ENCODE measurements at places on chromosomes 3 and 15.

DNA sequence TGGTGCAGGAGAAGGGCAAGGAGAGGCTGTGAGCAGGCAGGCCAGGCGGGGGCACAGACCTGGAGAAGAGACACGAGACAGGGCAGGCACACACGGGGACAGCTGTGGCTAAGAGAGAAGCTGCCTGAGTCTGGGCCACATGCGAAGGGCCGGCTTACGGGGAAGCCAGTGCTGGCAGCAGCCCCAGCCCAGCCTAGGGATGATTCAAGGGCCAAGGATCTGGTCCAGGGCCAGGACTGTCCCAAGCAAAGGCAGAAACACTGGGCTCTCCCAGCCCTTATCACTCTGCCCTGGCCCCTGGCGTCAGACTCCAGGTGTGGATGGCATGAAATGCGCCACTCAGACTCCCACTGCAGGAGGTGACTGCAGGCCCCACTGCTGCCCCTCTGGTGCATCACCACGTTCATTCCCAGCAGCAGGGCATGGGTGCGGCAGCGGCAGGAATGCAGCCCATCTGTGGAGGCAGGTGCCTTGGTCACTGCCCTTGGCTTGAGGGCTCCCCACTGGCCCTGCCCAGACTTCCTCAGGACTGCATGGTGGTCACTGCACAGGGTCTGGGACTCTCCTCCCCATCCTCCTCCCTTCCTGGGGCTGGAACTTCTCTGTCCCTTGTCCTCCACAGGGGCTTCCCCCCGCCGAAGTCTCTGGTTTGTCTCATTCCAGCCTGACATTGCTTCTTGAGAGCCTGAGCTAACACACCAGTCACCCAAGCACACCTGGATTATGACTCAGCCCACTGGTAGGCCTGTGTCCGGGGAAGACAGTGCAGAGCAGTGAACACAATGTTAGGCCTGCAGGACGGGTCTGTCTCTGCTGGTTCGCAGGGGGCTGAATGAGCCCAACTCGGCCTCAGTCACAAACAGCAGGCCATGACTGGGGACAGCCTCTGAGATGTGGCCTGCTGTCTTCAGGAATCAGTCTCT lies 69.3 kb downstream of the TBC1D2B start:
- DNase-seq: no peak

DNA sequence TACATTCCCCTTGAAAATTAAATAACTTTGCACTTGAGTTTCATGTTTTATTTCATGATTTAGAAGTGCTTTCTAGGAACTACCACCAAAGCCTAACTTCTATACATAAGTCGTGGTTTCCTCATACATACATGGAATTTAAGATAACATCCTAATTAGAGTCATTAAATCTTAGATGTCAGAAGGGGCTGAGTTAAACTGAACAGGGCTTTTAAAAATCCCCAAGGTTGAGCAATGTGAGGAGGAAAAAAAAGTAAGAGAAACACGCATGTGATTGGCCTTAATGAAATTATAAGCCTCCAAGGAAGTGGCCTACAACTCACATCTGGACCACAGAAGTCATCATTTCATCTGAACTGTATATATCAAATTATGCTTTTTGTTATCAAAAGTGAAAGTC lies 303.1 kb upstream of the SEMA6D start:
- no peak for DNase-seq

DNA sequence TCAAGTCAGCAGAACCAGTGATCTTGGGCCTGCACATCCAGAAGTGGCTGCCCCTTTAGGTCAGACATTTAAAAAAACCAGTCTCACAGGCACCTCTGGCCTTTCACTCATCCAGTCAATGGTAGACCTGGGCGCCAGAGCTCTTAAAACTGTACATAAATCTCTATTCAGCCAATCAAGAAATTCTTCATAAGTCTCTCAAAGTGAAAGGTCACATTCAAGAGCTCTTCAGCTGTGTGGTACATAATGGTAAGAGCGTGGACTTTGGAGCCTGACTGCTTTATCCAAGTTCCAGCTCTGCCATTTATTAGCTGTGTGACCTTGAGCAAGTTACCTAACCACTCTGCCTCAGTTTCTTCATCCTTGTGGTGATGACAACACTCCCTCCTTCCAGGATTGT lies 22.3 kb upstream of the MORF4L1 start:
- no peak for DNase-seq

DNA sequence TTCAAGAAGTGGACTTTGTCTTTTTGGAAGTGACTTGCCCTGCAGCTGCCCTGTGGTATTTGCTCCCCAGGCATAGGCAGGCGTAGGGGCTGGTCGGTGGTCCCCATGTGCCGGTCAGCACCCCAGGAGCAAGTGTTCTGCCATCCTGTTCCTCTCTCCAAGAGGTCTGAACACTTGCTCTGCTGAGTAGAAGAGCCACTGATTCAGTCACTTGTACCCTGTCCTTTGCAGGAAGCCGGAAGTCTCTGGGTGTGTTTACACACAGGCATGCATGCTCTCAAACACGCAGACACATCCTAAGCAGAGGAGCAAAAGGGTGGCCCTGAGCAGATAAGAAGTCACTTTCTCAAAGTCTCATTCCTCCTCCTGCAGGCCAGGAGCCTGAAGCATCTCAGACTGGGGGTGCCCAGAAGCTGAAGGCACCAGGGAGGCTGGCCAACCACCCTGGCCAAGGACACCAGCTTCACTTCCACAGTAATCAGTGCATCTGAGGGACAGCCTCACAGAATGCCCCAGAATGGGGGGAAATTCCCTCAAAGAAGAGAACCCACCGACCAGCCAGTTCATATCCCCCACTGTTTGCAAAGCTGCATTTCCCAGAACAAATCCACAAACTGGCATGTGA lies 88.7 kb upstream of the POMGNT2 start:
- peak; percentile 8 for DNase-seq

GRCh38 chr3:176848431-176849214 lies 348.7 kb downstream of the TBL1XR1 start:
- DNase-seq: no peak

DNA sequence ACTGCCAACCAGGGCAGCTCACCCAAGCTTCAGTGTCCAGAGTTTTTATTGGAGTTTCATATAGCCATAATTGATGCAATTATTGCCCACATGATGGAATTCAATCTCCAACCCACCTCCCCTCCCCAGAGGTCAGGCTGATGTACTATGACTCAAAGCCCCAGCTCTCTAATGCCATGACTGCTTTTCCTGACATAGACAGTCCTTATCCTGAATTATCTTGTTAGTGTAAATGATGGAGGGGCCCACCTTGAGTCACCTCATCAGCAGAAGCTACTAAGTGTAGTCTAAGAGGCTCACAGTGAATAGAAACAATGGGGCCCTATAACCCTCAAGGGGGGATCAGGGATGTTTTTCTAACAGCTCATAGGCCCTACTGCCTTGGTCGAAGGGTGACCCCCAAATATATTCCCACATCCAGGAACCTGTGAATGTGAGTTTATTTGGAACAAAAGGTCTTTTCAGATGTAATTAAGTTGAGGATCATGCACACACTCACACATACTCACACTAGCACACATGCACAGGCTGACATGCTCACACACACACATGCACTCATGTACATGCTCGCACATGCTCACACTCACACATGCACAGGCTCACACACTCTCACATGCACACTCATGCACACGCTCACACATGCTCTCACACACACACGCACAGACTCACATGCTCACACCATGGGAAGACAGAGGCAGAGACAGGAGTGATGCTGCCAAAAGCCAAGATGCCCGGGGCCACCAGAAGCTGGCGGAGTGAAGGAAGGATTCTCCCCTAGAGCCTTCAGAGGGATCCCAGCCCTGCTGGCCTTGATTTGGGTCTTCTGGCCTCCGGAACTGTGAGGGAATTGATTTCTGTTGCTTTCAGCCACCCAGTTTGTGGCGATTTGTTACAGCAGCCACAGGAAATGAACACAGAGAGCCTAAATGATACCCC lies 131.2 kb upstream of the SMAD3 start:
- no peak for DNase-seq

DNA sequence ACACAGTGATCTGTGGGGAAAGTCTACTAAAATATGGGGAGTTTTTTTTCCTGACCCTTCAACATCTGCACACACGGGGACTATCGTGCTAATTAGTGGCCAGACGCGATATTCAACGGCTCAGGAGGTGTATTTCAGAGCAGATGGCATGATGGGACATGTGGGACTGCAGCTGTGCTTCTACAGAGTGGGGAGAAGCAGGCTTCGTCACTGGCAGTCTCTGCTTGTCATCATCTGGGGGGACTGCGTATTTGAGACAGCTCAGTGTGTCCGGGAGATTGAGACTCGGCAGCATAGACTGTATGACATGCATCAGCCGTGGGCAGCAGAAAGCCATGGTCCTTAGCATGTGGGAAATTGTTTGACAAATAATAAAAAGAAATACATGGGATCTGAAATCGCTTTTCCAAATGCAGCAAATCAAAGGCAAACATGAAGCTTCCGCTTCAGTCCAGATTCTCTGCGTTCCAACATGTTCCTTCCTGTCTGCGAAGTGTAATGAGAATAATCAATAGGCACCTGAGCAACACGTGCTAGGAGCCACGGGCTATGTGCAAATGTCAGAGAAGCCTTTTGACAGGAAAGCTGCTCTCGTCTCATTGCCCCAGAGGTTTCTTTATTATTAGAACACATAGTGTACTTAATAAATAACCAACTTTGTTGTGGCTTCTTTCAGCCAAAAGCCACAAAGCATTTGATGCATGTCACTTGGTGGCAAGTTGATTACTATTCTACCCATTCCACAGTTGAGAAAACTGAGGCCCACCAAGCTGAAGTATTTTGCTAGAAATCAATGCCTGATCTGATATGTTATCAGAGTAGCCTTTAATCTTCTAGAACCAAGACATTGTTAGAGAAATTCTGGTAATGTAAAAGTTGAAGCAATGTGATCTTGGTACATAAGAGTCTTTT lies 276.3 kb downstream of the RYR3 start:
- no peak for DNase-seq

DNA sequence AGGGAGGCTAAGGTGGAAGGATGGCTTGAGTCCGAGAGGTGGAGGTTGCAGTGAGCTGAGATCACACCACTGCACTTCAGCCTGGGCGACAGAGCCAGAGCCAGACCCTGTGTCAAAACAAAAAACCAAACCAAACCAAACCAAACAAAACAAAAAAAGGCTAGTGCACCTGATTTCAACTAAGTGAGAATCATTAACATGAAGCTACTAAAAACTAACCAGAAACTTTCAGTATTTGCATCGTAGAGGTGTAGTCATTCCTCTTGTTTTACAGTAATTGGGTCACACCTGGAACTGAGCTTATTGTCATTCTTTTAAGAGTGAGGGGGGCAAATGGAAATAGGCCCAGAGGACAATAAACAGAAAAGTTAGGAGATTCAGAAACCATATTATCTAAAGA lies 58.5 kb downstream of the ST6GAL1 start:
- no peak for DNase-seq

DNA sequence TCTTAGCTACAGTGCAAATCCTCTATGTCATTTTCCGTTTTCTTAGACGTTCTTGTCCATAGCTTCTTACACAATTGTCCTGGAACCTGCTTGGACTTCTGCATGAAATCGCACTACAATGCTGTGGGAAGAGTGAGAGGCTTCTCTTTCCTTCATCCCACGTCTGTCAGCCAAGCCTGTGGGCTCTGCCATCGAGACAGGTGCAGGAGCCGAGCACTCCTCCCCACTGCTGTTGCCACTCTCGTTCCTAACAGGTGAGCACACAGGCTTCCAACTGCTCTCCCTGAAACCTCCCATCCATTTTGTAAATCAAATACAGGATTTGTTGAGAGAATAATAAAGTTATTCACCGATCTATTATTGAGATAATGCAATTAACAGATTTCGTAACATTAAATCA lies 23.5 kb downstream of the ZXDC start:
- DNase-seq: no peak

DNA sequence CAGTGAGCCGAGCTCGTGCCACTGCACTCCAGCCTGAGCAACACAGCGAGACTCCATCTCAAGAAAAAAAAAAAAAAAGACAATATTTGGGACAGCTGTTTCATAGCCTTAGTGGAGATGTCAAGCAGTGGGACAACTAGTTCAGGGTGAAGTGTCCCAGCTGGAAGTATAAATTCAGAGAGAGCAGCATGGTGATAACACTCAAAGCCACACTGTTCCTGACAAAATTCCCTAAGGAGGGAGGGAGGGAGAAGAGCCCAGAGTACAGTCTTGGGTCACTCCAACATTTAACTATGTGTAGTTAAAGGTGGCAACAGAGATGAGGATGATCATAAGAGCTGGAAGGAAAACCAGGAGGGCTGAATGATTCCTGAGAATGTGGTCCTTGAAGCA lies 21.1 kb upstream of the IP6K2 start:
- no peak for DNase-seq

GRCh38 chr3:73765878-73766545 lies 141.3 kb upstream of the PDZRN3 start:
- no peak for DNase-seq

DNA sequence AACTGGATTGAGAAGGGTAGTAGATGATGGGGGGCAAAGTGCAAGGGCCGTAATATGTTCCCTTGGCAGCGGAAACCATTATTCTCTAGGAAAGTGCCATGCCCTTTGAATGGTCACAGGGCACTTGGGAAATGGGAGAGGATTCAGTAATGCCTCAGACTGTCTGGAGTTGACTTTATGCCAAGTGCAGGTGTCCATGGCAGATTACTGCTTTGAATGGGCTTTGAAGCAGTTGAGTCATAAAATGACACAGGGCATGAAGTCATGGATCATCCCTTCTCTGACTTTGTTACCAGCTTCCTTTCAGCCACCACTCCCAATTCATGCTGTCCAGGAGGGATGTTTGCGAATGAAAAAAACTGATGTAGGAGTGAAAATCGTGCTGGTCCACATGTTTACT lies 20.1 kb downstream of the AADACL2 start:
- no peak for DNase-seq

GRCh38 chr15:58344213-58345070 lies 87.3 kb upstream of the LIPC start:
- DNase-seq: no peak

GRCh38 chr3:157051055-157051454 lies 108.9 kb downstream of the CCNL1 start:
- no peak for DNase-seq

- no peak for DNase-seq
Measured at GRCh38 chr3:152060701-152061100, 187.3 kb downstream of the SUCNR1 start.

DNA sequence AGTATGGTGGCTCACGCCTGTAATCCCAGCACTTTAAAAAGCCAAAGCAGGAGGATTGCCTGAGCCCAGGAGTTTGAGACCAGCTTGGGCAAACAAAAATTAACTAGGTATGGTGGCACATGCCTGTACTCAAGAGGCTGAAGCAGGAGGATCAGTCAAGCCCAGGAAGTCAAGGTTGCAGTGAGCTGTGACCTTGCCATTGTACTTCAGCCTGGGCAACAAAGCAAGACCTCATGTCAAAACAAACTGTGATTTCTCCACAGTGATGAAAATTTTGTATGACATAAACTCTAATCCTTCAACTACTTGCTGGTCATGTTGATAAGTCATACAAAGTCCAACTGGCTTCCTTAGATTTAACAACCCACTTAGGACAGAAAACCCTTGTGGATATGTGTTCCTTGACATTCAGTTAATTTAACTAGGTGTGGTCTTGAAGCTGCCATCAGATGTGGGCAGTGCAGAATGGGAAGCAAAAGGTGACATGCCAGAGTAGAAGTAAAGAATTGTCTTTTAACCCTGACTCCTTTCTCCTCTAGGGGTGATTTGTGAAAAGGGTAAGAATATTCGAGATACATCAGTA lies 263.3 kb downstream of the PTPRG start:
- no peak for DNase-seq

- DNase-seq: no peak
Measured at GRCh38 chr15:77312523-77312922, 107.4 kb downstream of the PEAK1 start.

Data from stimulated activated naive CD4-positive, alpha-beta T cell (primary cell).